WTC11 (cell line): ENCODE measurements at places on chromosomes 13 and 19. TPM values are rescaled to one million over a fixed set of nuclear protein-coding genes. Genes with fewer than 3 reads are reported as not detected.

- no peak for DNase-seq
These were observed 224.4 kb downstream of the FGF14 start for GRCh38 chr13:102177431-102177830.

GRCh38 chr13:32438871-32439270 lies 10.9 kb upstream of the N4BP2L1 start:
- DNase-seq = no peak

The KLK6 gene
- total RNA-seq = 0.52 to 1.1 TPM (median 0.92 TPM) in 3 replicates

The ZNF560 gene
- total RNA-seq = 4.4 to 5.8 TPM (median 4.9 TPM) in 3 replicates

GRCh38 chr19:17365361-17365760 lies 11.8 kb downstream of the PLVAP start:
- no peak for DNase-seq

GRCh38 chr19:45768655-45768983 lies 433 bp downstream of the SIX5 start:
- peak; percentile 61 for DNase-seq

- DNase-seq = no peak
These were observed 16.4 kb downstream of the FPR3 start for GRCh38 chr19:51811344-51811743.
